SHP77 treated with DMSO at 0.1 percent for 48 hours (cell line): ENCODE measurements at places on chromosomes 4 and X.

- DNase-seq, result no peak
Observed at GRCh38 chrX:130502016-130502570, 100.3 kb downstream of the RBMX2 start.

DNA sequence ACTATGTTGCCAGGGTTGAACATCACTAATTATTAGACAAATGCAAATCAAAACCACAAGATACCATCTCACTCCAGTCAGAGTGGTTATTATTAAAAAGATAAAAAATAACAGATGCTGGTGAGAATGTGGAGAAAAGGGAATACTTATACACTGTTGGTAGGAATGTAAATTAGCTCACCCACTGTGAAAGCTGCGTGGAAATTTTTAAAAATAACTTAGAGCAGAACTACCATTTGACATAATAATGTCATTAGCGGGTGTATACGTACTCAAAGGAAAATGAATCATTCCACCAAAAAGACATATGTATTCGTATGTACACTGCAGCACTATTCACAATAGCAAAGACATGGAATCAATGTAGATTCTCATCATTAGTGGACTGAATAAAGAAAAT lies 48.6 kb upstream of the UGT2A1 start:
- DNase-seq, result no peak

DNA sequence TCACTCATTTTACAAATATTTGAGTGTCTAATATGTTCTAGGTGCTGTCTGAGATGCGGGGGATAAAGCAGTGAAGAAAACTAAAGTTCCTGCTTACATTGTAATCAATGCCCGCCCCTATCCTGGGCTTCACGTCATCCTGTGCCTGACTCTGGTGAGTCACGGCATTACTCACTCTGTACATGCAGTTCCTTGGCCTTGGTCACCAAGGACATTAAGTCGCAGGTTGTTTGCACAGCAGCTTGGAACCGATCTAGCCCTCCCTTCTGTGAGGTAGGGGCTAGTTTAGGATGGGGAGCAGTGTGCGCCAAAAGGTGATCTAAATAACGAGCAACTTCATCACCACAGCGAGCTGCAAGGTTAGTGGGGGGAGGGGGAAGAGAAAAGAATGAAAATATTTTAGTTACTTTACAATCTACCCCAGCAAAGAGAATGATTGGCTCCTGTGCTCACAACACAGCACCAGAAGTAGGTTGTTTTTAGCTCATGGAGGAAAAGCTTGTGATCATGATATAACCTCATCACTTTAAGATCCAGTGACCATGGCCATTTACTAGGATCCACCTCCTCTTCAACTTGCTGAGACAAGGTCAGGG lies 48.0 kb upstream of the HDAC8 start:
- no peak for DNase-seq

- DNase-seq, result no peak
Observed at GRCh38 chr4:61400439-61401038, 200.4 kb downstream of the ADGRL3 start.

DNA sequence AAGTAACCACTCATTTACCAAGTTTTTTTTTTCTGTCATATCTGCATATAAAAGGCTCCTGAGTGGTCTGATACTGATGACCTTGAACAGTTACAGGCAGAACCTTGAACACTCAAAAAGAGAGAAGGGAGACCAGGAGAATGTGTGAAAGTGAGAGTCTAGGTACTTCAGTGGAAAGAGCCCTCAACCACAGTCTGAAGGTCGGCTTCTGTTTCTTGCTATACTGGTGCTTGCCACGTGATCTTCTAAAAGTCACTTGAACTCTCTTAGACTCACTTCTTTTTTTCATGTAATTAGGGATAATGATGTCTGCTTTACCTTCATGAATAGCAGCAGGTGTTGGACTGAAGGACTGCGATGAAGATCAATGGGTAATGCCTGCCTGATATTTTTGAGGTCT lies 22.8 kb downstream of the GABRB1 start:
- DNase-seq, result no peak

GRCh38 chrX:24563291-24564010 lies 83.7 kb downstream of the PCYT1B start:
- DNase-seq, result no peak
